ENCODE measurements at places on chromosomes 1 and 21.

GRCh38 chr1:43764581-43764980, 57.2 kb downstream of the ST3GAL3 start:
- no peak for DNase-seq

GRCh38 chr1:47859092-47859743, 138.0 kb downstream of the TRABD2B start:
- no peak for DNase-seq

DNA sequence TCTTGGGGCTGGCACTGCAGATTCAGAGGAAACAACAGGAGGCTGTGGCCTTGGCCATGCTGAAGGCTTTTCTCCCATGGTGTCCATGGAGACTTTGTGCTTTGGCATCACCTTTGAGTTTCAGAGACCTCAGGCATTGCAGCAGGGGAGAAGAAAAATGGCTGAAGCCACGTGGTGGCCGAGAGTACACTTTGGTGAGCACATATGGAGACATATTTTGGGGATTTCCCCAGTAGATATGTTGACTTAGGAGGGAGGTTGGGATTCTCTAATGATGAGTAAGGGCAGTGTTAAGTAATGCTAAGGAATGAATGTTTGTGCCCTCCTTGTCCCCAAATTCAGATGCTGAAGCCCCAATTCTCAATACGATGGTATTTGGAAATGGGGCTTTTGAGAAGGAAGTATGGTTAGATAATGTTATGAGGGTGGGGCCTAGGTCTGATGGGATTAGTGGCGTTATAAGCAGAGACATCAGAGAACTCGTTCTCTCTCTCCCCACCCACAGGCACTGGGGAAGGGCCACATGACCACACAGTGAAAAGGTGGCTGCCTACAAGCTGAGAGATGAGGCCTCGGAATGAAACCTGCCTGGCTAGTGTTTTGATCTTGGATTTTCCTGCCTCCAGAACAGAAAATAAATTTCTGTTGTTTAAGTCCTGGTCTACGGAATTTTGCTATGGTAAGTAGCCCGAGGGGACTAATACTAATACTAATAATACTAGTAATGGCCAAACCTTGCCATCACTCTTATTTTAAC, 98.6 kb downstream of the TBX19 start:
- DNase-seq, result peak; percentile 43

DNA sequence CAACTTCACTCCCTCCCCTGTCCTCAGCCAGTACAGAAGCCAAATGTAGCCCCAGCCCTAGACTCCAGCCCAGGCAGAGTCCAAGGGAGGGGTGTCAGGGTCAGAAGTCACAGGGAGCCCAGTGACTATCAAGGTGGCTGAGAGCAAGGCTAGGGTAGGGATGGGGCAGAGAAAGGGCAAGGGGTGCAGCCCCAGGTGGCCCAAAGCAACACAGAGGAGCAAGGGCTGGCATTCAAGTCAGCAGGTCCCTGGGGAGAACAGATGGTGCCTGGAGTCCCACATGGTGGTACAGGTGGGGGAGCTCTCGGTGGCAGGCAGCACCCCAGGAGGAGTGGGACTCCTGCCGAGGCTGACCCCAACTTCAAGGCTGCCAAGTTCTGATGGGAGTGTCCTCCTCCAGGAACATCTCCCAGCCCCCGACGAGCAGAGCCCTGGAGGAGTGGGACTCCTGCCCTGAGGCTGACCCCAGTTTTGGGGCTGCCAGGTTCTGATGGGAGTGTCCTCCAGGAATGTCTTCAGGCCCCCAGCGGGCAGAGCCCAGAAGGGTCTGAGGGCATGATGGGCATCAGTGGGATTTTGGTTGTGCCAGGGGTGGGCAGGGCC, 3.7 kb upstream of the DVL1 start:
- no peak for DNase-seq

GRCh38 chr1:83779565-83779964, 219.4 kb downstream of the TTLL7 start:
- no peak for DNase-seq

DNA sequence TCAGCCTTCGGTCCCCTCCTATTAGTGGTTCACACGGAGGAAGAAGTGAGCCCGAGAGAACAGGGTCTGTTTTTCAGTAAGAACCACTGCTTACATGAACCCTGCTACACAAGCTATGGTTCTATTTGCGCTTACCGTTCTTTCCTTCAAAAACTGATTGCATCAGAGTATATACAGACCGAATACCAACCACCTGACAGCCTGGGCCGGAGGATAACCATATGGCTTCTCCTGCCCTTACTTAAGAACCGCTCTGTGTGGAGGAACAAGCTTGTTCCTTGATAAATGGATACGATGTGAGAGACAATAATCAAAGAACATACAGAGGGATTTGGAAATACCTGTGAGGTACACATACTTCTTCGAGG, 1.1 kb upstream of the KCNT2 start:
- no peak for DNase-seq

DNA sequence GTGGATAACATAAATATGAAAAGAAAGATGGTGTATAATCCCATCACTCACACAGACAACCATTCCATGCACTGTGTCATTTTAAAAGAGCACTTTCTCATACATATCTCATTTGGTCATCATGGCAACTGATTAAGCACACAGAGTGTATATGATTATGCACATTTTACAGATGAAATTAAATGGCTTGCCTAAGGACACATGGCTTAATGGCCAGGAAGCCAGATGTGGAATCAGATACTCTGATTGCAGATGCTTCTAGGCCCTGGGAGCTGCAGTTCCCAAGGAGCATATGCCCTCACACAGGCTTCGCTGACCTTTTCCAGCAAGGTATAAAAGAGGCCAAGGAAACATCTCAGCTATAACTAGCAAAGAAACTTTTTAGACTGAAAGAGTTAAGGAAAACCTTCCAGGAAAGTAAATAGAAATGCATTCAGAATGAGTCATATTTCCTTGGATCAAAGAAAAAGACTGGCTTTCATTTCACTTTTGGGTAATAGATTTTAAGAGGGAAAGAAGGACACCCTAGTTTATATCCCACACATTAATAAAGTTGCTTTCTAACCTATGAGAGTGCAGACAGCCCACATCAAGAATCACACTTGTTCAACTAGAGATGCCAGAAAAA, 19.6 kb upstream of the FAM89A start:
- peak; percentile 48 for DNase-seq

GRCh38 chr21:33644383-33645074, 2.2 kb downstream of the ITSN1 start:
- no peak for DNase-seq

- no peak for DNase-seq
These were observed 277.3 kb downstream of the MATN1 start for GRCh38 chr1:30446095-30446494.

DNA sequence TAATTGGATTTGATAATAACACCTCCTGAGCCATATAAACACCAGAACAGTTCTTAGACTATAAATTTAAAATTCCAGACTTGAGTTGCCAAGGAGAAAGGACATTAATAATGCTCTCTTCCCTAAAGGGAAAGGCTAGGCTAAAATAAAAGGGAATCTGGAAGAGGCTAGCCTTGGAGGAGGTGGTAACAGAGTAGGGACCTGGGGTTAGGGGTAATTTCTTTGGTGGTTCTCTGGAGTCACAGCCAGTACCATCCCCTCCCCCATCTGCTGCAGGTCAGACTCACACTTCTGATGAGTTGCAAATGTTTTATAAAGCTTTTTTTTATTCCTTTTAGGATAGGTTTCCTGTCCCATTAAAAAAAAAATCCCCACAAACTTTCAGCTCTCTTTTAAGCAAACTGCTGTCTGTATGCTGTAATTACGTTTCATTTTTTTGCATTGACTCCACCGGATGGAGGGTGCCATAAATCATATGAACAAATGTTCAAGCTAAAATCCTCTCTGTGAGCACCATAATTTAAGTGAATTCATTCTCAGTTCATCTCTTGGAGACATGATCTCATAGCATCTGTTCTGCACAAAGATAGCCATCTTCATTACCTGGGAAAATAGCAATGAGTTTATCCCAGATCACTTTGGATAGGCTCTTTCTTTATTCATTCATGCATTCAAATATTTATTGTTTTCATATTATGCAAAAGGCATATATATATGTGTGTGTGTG, 379.6 kb downstream of the TTLL7 start:
- DNase-seq, result no peak

GRCh38 chr1:66168467-66168887, 365.5 kb upstream of the SGIP1 start:
- DNase-seq, result peak; percentile 19

GRCh38 chr1:184118046-184118445, 66.5 kb downstream of the TSEN15 start:
- DNase-seq, result peak; percentile 91

- DNase-seq, result peak; percentile 57
These were observed 2.8 kb downstream of the MYCL start for GRCh38 chr1:39898648-39899603.

DNA sequence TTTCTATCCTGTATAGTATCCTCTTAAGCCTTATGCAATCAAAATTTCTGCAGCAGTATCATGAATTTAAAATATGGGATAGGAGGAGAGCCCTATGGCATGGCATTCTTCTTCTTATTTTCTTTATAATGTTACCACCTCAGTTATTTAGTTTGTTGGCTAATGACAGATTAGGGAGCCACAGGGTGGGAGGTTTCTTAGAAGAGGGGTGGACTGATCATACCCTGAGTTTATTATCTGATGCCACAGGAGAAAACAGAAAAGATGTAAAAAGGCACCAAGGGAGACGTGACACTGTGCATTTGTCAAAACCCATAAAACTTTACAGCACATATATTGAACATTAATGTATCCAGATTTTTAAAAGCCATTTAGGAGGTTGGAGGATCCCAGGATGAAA, 66.9 kb downstream of the LRRC8D start:
- DNase-seq, result no peak

GRCh38 chr1:6517435-6517851, 26.0 kb upstream of the PLEKHG5 start:
- peak; percentile 35 for DNase-seq

DNA sequence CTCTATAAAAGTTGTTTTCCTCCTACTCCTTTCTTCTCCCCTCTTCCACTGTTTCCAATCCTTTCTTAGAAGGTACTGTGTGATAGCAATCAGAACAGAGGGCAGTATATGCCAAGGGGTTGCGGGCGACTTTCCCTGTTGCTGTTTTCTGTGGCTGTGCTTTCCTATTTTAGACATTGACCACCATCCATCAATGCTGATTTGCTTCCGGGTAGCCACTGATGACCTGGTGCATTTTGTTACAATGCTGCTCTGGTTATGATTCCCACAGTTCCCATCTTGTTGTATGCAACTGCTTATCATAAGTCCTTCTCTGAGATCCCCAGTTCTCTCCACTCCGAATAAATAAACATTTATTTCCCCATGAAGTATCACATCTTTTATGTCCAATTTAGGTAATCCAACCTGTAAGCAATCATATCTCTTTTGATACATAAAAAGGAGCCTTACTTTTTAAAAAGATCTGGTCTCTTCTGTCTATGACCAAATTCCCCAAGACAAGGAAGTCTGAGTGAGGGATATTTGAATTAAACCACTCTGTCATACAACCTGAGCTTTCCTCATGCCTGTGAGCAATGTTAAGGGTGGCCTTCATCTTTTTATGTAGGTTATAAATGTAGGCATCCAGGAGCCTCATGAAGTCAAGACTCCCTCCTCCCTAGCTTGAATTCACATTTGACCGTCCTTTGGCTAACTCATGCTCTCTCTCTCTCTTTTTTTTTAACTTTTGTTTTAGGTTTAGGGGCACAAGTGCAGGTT, 52.5 kb upstream of the CD55 start:
- no peak for DNase-seq

- no peak for DNase-seq
These were observed 16.5 kb downstream of the ACOT11 start for GRCh38 chr1:54564312-54565112.

GRCh38 chr21:33371366-33371765, 31.8 kb upstream of the IFNGR2 start:
- DNase-seq, result no peak

DNA sequence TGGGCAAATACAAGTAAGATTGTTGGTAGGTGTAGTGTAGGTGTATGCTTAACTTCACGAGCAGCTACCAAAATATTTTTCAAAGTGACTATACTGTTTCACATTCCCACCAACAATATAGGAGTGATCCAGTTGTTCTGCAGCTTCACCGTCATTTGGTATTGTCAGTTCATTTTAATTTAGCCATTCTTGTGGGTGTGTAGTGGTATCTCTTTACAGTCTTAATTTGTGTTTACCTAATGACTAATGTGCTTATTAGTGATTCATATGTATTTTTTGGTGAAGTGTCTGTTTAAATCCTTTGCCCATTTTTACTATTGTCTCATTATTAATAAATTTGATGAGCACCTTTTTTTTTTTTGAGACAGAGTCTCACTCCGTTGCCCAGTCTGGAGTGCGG, 35.4 kb downstream of the RCSD1 start:
- no peak for DNase-seq

DNA sequence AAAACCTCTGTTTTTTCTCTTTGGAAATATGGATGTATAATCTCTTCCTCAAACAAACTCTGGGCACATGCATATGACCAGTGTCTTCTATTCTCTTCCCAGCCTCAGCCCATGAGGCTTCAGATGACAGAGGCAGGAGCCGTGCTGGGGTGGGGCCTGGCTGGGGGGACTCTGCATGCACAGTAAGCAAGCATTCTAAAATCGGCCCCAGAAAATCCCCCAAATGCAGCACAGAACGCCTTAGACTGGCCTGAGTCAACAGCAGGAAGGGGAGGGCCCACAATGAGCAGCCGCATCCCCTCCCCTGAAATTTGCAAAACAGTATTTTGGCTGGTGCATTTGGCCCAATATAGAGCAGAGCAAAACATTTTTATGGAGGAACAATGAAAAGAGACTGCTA, 47.8 kb downstream of the ITPKB start:
- DNase-seq, result no peak

- no peak for DNase-seq
These were observed 6.9 kb downstream of the MX2 start for GRCh38 chr21:41368735-41369104.

- peak; percentile 88 for DNase-seq
These were observed 54.9 kb downstream of the WDR64 start for GRCh38 chr1:241706967-241707366.

- DNase-seq, result peak; percentile 81
These were observed 696 bp downstream of the TGFB2 start for GRCh38 chr1:218345673-218346390.

GRCh38 chr1:186985889-186986491, 157.2 kb downstream of the PLA2G4A start:
- peak; percentile 52 for DNase-seq

- DNase-seq, result peak; percentile 1
These were observed 34.1 kb downstream of the KRTAP20-3 start for GRCh38 chr21:30676737-30677136.

DNA sequence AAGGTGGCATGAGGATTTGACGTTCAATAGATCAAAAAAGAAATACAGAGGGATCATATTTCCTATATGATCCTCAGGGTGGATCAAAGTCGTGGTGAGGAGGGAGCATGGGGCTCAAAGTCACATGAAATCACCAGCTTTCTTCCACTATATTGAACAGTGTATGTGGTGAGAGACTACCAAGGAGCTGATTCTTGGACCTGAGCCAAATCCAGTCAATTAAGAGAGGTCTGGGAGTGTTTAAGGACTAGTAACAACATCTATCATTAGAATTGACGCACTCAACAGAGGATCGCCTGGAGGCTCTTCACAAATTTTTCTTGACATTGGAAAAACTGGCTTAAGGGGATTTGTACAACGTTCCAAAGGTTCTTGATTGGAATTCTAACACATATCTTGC, 267.7 kb upstream of the PROX1 start:
- DNase-seq, result no peak

- no peak for DNase-seq
These were observed 1.7 kb downstream of the KCNJ10 start for GRCh38 chr1:160068225-160068624.

GRCh38 chr1:173367136-173367535, 110.0 kb upstream of the PRDX6 start:
- DNase-seq, result no peak

- peak; percentile 78 for DNase-seq
These were observed at the start of gene MAN1A2 for GRCh38 chr1:117367046-117368025. TSS of gene MAN1A2 (plus strand) at chr1:117367449. CDS start at chr1:117368184, 735 bp downstream.
